ENCODE measurements at places on chromosomes 5 and 9. TPM values are rescaled to one million over a fixed set of nuclear protein-coding genes. Genes with fewer than 3 reads are reported as not detected.

The PLAA gene
- 41.5 TPM for total RNA-seq

The RNF183 gene
- total RNA-seq = not detected

The CDH10 gene
- 23.2 TPM for total RNA-seq

The PLAC8L1 gene
- not detected for total RNA-seq

The MZB1 gene
- 0.18 TPM for total RNA-seq

Measured in cerebellum (tissue), 4 donors.